ENCODE measurements at places on chromosomes 6 and 20. TPM values are rescaled to one million over a fixed set of nuclear protein-coding genes. Genes with fewer than 3 reads are reported as not detected.
A peak's percentile ranks its signal among the peaks of the same experiment; 100 is the strongest.

GRCh38 chr20:11001764-11002540 is 328.2 kb upstream of the JAG1 start:
- no peak for DNase-seq

The SLC22A2 gene
- not detected for total RNA-seq

- no peak for DNase-seq
Observed at GRCh38 chr20:22810626-22811569, 224.2 kb upstream of the SSTR4 start.

- no peak for DNase-seq
Observed at GRCh38 chr6:152277826-152278329, 359.3 kb downstream of the SYNE1 start.

The HLA-DQB1 gene
- total RNA-seq: 0.23 TPM

GRCh38 chr20:50992733-50993457 is 30.0 kb downstream of the KCNG1 start:
- peak; percentile 68 for DNase-seq

- no peak for DNase-seq
Observed at GRCh38 chr6:122367171-122367570, 32.3 kb upstream of the HSF2 start.

The RFX6 gene
- not detected for total RNA-seq

DNA sequence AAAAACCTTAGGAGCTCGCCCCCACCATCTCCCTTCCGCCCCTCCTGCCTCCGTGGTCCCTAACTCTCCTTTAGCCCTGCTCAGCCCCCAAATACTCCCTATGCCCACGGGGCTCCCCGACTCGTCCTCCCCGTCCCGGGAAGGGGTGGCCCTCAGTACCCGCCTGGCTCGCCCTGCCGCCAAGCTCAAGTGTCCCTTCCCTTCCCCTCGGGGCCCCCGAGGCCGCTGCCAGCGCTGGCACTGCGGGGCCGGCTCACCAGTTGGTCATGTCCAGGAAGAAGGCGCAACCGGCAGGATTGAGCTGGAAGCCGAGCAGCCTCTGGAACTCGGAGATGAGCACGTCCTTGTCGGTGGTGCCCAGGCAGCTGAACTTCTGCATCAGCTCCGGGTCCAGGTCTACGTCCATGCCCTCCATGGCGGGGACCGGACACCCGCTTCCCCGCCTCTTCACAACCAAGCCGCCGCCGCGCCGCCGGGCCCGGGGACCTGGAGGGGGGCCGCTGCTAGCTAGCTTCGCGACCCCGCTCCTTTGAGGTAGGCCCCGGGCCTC is 303 bp downstream of the ILRUN start:
- DNase-seq: no peak

GRCh38 chr6:37547564-37548061 is 47.9 kb upstream of the CCDC167 start:
- DNase-seq: no peak

- DNase-seq: no peak
Observed at GRCh38 chr6:129575378-129576118, 134.4 kb downstream of the ARHGAP18 start.

DNA sequence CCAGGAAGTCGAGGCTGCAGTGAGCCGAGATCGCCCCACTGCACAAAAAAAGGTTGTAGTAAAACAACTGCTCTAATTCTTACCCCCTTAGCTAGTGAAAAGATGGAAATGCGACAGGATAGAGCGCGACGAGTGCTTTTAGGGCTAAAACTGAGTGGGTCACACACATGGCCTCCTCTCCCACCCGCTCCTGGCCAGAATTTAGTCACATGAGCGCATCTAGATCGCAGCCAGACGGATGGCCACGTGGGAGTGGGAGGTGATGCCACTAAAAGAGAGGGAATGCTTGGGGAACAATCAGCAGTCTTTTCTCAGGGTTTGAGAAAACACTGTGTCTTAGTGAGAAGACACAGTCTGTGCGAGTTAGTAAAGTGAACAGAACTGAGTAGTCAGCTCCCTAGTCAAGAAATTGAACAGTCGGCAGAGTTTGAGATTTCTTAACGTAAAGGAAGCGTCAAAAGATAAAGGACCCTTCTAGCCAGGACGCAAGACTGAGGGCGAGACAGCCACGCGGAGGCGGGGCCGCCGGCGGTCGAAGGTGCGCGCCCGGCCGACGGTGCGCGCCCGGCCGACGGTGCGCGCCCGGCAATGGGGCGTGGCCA is 664 bp upstream of the ACTR5 start:
- no peak for DNase-seq

The TRIM38 gene
- 0.77 TPM for total RNA-seq

- DNase-seq: no peak
Observed at GRCh38 chr6:34374069-34374468, 18.4 kb downstream of the NUDT3 start.

DNA sequence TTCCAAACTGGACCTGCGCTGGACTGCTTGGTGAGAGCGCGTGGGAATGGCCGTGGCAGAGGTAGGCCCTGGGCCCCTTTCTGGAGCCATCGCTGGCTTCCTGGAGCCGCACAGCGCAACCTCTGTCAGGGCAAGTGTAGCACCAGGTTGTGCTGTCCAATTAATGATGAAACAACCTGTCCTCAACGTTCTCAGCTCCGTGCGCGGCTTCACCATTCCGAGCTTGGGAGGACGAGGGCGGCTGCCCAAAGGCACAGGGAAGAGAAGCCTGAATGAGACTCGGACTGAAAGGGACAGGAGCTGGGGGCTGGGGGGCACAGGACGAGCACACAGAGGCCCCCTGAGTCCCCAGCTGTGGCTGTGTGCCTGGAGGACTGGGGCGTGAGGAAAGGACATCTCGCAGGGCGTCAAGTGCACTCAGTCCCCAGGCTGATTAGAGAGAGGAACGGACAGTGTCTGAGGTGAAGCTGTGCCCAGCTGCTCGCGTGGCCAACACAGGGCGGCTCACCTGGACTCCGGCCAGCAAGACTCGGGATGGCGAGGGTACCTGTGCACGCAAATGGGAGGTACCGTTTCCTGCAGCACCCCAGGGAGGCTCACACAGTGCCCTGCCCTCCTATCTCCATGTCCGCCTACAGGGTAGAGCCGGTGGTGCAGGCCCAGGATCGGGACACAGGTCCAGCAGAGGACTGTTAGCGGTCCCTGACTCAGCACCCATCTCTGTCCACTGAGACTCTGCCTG is 403.3 kb downstream of the TAF4 start:
- DNase-seq: peak; percentile 11

The TRIM10 gene
- not detected for total RNA-seq

DNA sequence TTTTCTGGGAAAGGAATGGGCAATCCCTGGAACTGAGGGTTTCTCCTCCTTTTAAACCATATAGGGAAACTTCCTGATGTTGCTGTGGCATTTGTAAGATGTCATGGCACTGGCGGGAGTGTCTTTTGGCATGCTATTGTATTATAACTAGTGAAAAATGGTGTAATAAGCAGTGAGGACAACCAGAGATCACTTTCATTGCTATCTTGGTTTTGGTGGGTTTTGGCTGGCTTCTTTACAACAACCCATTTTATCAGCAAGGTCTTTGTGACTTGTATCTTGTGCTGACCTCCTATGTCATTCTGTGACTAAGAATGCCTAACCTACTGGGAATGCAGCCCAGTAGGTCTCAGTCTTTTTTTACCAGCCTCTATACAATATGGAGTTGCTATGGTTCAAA is 9.1 kb upstream of the DCBLD1 start:
- no peak for DNase-seq

The WFDC5 gene
- total RNA-seq: not detected

DNA sequence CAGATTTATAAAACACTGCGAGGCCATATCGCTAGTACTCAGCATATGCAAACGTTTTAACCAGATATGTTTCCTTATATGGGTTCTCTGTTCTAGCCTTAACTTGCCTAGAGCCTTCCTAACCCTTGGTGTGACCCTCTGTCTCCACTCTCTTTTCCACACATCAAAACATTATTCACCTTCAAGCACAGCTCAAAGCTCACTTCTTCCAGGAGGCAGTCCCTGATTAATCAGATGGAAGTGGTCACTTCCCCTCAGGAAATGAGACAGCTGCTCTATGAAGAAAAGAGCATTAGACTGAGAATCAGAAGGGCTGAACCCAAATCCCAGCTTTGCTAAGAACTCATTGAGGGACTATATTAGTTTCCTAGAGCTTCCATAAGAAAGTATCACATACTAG is 39.8 kb upstream of the SLC17A4 start:
- DNase-seq: no peak
